ENCODE measurements at places on chromosomes 3 and 15.
A peak's percentile ranks its signal among the peaks of the same experiment; 100 is the strongest.

GRCh38 chr3:5480190-5480589, 292.7 kb downstream of the EDEM1 start:
- no peak overlapping the region for H3K27ac ChIP-seq
- no peak for DNase-seq
- no peaks in the 10 kb centered on the region for H3K27me3 ChIP-seq
- H3K4me1 ChIP-seq = no peaks in the 10 kb centered on the region
- no peak overlapping the region for H3K4me3 ChIP-seq

DNA sequence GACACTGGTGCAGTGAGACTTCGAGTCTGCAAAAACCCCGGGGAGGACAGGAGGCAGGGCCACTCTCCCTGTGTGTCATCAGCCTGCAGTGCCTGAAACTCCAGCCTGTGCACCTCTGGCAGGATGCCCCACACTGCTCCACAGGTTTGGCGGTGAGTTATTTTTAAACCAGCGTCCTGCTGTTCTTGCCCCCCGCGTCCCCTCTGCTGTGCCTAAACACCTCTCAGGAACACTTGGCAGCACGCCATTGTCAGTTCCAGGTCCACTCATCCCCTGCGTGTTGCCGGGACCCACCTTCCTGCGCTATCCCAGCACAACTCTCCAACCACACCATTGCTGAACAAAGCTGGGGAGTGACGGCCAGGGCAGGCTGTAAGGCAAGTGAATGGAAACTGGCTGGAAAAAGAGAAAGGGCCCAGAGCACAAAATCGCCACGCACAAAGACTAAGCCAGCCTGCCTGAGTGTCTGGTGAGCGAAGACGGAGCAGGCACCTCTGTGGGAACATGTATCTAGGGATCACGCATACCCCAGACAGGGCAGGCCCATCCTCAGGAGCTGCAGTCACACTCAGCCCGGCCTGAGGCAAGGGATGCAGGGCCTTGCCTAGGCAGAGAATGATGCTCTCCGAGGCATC, 3.1 kb upstream of the PLA2G4F start:
- H3K36me3 ChIP-seq = peaks cover 51% of the 10 kb centered on the region
- no peaks in the 10 kb centered on the region for H3K27me3 ChIP-seq
- no peak overlapping the region for H3K27ac ChIP-seq
- no peak overlapping the region for H3K4me3 ChIP-seq
- H3K4me1 ChIP-seq = no peaks in the 10 kb centered on the region
- DNase-seq = no peak

- no peaks in the 10 kb centered on the region for H3K36me3 ChIP-seq
- no peak overlapping the region for H3K27ac ChIP-seq
- DNase-seq = no peak
- no peaks in the 10 kb centered on the region for H3K27me3 ChIP-seq
Observed at GRCh38 chr3:152760591-152760990, 74.3 kb upstream of the P2RY1 start.

DNA sequence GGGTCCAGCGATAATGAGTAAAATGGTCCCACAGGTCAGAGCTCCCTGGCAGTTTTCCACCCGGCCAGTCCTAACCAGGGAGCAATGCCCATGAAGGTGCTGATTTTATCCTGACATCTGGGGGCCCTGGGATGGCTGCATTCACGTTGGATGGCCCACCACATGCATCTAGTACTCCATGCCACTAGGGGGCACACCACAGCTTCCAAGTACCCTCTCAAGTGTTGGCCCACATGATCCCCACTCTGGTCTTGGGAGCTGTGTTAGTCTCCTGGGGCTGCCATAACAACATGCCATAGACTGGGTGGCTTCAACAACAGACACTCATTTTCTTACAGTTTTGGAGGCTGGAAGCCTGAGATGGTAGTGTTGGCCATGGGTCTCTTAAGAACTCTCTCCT, 225.5 kb downstream of the SLCO3A1 start:
- H3K4me1 ChIP-seq = peaks cover 6% of the 10 kb centered on the region
- no peaks in the 10 kb centered on the region for H3K27me3 ChIP-seq
- DNase-seq = no peak
- H3K4me3 ChIP-seq = no peak overlapping the region

- no peak overlapping the region for H3K4me3 ChIP-seq
- no peaks in the 10 kb centered on the region for H3K4me1 ChIP-seq
- H3K27ac ChIP-seq = no peak overlapping the region
Observed at GRCh38 chr3:146476094-146476740, 6.9 kb upstream of the PLSCR2 start.

GRCh38 chr15:81000624-81001151, at the start of gene TLNRD1:
Gene TLNRD1, plus strand, starts transcription at chr15:81000923. Its CDS starts 1,349 bp downstream, at chr15:81002272.
- peak within 1 kb of the TSS; percentile 84 for H3K4me3 ChIP-seq
- H3K27me3 ChIP-seq = no peaks in the 10 kb centered on the region
- H3K27ac ChIP-seq = peak within 1 kb of the TSS; percentile 98
- peak; percentile 95 for DNase-seq
- H3K36me3 ChIP-seq = no peaks in the 10 kb centered on the region

DNA sequence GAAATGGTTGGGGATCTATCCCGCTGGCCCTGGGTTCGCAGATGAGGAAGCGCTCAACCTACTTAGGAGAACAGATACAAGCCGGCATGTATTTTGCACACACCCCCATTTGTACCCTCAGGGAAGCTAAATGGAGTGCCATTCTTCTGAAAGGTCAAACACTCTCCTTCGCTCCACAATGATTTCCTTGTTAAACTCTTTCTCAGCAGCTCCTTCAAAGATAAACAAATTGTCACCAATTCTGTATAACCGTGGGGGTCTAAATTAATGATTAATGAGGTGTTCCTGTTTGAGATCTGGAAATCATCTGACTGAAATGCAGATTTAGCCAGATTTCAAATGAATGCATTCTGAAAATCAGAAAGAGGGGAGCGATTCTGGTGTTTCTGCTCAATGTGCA, 124.0 kb downstream of the MEGF11 start:
- no peak for DNase-seq
- no peak overlapping the region for H3K27ac ChIP-seq
- H3K4me1 ChIP-seq = no peaks in the 10 kb centered on the region
- H3K36me3 ChIP-seq = no peaks in the 10 kb centered on the region

- H3K27ac ChIP-seq = no peak overlapping the region
- H3K36me3 ChIP-seq = no peaks in the 10 kb centered on the region
- no peaks in the 10 kb centered on the region for H3K27me3 ChIP-seq
Observed at GRCh38 chr3:137692803-137693431, 71.2 kb upstream of the SOX14 start.

GRCh38 chr3:36489101-36489500, 108.8 kb downstream of the STAC start:
- no peaks in the 10 kb centered on the region for H3K36me3 ChIP-seq
- H3K27me3 ChIP-seq = no peaks in the 10 kb centered on the region
- peaks cover 10% of the 10 kb centered on the region for H3K4me1 ChIP-seq

DNA sequence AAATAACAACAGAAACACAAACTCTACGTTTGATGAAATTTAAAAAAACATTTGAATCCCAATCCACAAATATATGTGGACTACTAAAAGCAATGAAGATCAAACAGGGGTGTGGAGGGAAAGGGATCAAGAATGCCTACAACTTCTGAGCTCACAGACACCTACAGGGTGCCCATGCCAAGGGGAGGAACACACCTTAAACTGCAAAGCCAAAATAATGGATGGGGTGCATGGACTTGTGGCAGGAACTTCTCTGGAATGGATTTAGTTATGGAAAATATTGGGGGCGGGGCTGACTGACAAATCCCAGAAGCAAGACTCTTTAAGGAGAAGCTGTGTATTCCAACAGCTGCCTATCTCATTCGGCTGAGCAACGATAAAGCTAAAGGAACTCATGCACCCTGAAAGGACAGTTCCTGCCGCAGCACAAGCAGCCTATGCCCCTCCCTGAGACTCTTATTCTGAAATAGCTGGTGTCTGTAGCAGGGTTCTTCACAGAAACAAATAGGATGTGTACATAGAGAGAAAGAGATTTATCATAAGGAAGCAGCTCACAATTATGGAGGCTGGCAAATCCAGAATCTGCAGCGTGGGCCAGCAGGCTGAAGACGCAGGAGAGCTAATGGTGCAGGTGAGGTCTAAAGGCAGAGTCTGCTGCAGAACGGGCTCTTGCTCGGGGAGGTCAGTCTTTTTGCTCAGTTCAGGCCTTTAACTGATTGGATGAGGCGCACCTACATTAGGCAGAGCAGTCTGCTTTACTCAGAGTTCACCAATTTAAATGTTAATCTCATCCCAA, 24.5 kb upstream of the PLA2G4D start:
- peaks cover 6% of the 10 kb centered on the region for H3K4me1 ChIP-seq
- no peak overlapping the region for H3K4me3 ChIP-seq
- DNase-seq = no peak
- H3K36me3 ChIP-seq = no peaks in the 10 kb centered on the region

DNA sequence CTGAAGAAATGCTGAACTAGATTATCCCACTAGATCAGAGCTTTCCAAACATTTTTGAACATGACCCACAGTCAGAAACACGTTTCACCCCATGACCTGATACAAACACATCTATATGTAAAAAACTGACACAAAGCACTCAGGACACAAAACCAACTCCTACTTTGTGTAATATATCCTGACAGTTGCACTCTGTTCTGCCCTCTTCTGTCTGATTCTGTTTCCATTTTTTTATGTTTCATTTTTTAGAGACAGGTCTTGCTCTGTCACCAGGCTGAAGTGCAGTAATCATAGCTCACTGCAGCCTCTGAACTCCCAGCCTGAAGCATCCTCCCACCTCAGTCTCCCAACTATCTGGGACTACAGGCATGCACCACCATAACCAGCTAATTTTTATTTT, 15.8 kb upstream of the RFTN1 start:
- no peaks in the 10 kb centered on the region for H3K36me3 ChIP-seq
- H3K27me3 ChIP-seq = no peaks in the 10 kb centered on the region
- no peak overlapping the region for H3K27ac ChIP-seq
- no peaks in the 10 kb centered on the region for H3K4me1 ChIP-seq
- DNase-seq = no peak
- H3K4me3 ChIP-seq = no peak overlapping the region

- no peak overlapping the region for H3K27ac ChIP-seq
- DNase-seq = no peak
- H3K27me3 ChIP-seq = peaks cover 3% of the 10 kb centered on the region
- peaks cover 13% of the 10 kb centered on the region for H3K4me1 ChIP-seq
Observed at GRCh38 chr15:29143293-29143692, 126.3 kb downstream of the NSMCE3 start.
